Stimulated activated CD4-positive, alpha-beta T cell treated with anti-CD3 and anti-CD28 coated beads, Interleukin-12 subunit alpha, Interleukin-12 subunit beta, amount 100 ng/mL, for 48 hours (primary cell): ENCODE measurements at places on chromosomes 12 and 14.

- DNase-seq = no peak
Measured at GRCh38 chr14:66099931-66100330, 386.2 kb upstream of the CCDC196 start.

DNA sequence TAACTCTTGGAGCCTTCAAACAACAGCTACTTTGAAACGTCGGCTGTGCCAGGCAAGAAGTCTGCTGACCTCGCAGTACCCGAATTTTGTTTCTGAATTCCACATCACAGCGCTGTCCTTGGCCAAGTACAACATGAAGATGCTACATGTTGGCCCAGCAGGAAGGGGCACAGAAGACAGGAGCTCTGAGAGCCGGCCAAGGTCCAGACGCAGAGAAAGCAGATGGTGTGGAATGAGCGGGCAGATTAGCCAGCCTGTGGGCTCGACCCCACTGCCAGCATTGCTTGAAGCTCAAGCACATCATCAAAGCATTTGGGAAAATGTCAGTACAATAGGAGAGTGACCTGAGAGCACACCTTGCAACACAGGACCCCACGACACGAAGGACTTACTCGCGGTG, 64.5 kb downstream of the FZD10 start:
- DNase-seq = no peak

DNA sequence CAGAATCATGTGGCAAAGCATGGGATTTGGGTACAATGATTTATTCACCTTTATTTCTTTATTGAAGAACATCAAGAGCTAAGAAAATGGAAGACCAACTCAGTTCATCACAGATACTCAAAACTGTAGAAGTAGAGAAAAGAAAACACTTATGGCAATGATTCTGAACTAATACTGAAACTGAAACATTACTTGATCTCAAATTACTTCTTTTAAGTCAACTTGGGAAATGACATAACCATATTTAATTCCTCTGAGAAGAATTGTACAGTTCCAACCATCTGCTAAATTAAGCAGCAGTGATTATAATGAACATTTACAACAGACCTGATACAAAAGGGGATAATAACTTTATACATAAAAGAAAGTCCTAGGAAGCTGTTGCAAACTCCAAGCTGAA, 466.5 kb downstream of the TMTC2 start:
- DNase-seq = no peak

DNA sequence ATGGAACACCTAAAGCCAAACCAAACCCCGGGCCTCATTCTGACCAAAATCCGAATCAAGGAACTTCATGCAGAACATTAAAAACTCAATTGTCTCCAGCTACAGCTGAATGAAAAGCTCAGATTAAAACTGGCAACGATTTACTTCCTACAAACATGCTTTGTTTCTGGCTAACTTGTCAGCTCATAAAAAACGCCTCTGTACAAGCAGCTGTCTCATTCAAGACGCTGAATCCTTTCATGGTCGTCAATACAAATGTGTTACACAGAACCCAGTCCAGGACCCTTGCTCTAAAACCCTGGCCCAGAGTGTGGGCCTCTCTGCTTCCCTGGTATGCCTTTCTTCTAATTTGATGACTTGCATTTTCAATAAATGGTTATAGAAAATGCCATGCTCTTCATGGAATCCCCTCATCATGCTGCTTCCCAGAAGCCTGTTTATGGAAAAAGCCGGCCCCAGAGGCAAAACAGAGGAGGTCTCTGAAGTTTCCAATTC, 183.1 kb downstream of the PHLDA1 start:
- DNase-seq = no peak
